Mesothelial cell of epicardium (in vitro differentiated cells): ENCODE measurements at places on chromosomes 5 and 9.

GRCh38 chr9:33157960-33158842, 8.9 kb downstream of the B4GALT1 start:
- DNase-seq = no peak

- DNase-seq = no peak
These were observed 31.9 kb downstream of the ANKRD33B start for GRCh38 chr5:10595672-10596309.

DNA sequence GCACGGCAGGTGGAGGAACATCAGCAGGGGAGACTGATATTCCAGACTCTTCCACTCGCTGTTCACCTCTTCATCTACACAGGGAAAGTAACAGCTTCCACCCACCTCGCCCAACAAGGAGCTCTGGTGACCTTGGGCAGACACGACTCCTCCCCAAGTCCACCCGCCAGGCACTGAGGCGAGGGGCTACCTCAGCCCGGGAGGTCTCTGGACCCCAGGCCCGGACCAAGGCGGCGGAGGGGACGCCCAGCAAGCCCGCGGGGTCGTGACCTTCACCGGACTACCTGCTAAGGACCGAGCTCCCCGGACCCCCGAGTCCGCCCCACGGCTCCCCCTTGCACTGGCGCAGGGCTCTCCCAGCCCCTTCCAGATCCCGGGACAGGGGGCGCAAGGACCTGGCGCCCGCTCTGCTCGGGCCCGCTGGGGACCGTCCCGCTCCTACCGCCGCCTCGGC, 70.2 kb upstream of the LPCAT1 start:
- DNase-seq = no peak

- no peak for DNase-seq
These were observed 14.5 kb downstream of the GSN start for GRCh38 chr9:121282277-121283079.

DNA sequence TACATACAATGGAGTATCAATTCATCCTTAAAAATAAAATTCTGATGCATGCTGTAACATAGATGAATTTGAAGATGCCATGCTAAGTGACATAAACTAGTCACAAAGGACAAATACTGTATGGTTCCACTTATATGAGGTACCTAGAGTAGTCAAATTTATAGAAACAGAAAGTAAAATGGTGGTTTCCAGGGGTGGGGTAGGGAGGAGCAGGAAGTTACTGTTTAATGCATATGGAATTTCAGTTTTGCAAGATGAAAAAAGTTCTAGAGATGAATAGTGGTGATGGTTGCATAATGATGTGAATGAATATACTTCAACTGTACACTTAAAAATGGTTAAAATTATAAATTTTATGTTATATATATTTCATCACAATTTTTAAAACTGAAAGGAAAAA, 57.3 kb upstream of the FNIP1 start:
- DNase-seq = no peak
